ENCODE measurements at places on chromosomes 4 and X.

DNA sequence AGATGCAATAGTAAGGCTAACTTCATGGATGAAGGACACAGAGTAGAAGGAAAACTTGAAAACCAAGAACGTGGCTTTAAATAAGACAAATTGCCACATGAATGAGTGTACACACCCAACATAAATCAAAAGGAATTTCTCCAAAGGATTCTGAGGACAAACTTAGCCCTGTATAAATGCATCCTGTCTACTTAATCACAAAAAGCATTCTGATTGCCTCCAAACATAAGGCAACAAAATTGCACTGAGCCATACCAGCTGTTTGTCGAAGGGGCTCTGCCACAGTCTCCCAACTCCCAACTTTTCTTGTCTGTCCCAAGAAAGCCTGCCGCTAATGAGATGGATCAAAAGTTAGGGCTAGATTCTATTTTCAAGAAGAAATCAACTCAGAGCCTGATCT, 194.3 kb downstream of the SOWAHB start:
- DNase-seq: no peak

DNA sequence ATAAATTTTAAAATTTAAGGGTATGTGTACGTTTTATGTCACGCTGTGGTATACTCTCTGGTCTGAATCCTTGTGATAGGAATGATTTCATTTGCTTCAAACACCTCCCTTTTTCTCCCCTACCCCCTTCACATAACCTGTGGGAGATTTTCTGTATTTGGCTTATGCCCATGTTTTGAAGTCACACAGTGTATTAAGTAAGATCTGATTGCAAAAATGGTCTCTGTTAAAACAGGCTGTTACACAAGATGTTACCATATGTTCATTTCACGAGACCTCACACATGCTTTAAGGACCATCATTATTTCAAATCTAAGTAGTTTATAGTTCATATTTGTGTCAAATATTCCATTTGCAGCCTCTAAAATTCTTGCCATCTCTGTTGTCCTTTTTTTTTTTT, 63.5 kb downstream of the TMEM131L start:
- no peak for DNase-seq

GRCh38 chr4:146282657-146283056, 68.3 kb downstream of the REELD1 start:
- no peak for DNase-seq

DNA sequence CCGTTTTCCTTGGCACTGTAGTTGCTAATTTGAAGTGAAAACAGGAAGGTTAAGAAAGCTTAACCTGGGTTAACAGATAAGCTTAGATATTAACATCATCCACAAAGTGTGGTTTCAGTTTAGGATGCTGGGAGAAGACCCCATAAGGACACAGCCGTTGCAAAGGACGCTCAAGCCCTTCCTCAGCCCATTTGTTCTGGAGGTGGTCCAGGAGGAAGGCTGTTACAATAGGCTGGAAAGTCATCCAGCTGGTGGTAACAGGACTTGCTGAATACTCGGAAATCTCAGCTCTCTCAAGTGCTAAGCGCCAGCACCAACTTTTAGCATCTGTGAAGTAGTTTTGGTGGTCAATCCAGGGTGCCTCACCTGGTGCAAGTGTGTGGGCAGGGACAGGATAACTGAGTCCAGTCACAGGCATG, 14.2 kb downstream of the CHST7 start:
- DNase-seq: no peak

DNA sequence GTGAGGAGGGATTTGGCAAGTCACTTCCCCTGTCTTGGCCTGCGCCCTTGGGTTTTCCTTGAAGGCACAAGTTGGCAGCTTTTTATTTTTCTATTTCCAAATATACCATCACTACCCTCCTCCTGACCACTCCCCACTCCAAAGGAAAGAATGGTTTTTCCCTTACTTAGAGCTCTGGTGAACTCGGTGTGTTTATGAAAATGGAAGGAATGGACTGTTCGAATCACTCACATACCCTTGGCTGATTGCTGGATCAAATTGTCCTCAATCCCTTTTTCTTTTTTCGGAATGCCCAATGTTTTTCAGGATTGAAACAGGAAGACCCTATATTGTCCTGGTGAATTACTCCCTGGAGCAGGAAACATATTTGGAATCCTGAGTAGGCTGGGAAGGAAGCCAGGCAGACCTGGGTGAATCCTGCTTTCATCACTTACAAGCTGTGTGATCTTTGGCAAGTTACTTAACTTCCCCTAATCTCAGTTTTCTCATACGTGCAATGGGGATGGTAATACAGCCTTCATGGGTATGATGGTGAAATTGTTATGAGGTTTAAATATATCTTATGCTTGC, 70.7 kb downstream of the RTL5 start:
- no peak for DNase-seq

DNA sequence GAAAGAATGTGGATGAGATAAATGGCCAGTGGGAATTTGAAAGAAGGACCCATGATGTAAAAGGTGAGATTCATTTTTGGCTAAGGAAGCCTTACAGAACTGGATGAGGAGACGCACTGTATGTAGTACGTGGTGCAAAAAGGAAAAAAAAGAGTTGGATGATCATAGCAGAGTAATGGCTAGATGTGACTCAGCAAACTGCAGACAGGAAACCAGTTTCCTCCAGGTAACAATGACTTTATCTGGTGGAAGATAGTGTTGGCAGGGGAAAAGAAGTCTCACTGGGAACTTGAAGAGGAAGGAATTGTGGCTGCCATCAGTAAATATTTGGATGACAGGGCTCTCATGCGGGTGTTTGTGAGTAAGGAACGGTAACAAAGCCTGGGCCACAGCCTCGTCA, 243.2 kb downstream of the CPE start:
- DNase-seq: no peak

GRCh38 chrX:78024349-78025059, 55.1 kb upstream of the PGAM4 start:
- no peak for DNase-seq

GRCh38 chr4:85784348-85784747, 309.4 kb downstream of the ARHGAP24 start:
- no peak for DNase-seq

DNA sequence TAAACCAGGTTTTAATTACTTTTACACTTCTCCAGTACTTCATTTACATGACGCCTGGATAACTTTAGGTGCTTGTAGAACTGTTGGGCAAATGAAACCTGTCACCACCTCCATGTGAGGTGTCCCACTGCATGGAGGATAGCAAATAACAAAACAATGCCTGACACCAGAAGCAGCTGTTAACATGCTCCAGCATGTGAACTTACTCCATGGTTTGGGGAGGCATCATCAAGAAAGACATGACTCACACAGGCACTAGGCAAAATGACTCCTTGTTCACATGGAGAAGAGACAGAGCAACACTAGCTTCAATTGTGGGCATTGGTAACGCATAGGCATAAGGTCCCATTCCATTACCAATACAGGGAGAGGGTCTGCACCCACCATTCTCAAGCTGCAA, 198.1 kb upstream of the F9 start:
- DNase-seq: no peak

- no peak for DNase-seq
These were observed 19.4 kb downstream of the MTM1 start for GRCh38 chrX:150587585-150588503.

GRCh38 chrX:56759736-56760409, 30.8 kb downstream of the NBDY start:
- no peak for DNase-seq

- no peak for DNase-seq
These were observed 82.4 kb downstream of the AFAP1 start for GRCh38 chr4:7857238-7857701.

GRCh38 chrX:20968996-20969395, 405.2 kb upstream of the CNKSR2 start:
- no peak for DNase-seq

- DNase-seq: no peak
These were observed 236.1 kb upstream of the EDNRA start for GRCh38 chr4:147244786-147245185.

DNA sequence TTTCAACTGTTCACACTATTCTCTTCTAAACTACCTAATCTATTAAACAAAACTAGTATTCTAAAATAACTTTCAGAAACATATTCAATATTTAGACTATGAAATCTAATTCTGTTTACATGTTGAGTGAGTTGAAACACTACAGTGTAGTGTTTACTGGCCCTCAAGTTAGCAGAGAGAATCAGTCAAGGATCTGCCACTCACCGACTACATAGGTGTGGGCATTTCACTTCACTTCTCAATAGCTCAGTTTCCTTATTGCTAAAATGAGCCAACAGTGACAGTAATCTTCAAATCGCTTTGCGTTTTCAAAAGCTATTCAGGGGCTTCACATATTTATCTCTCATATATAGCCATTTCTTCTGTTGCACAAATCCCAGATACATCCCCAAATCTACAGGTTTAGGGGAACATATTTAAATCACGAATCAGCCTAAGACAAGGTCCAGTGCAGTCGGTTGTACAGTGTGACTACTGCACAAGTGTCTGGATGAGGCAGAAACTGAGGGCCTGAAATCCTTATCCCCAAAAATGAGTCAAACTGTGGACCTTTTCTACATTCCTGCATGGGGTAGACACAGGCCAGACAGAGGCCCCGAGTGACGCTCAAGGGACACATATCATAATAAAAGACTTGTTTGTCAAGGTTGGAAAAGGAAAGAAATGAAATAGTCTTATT, 129.8 kb downstream of the PPP3CA start:
- no peak for DNase-seq

DNA sequence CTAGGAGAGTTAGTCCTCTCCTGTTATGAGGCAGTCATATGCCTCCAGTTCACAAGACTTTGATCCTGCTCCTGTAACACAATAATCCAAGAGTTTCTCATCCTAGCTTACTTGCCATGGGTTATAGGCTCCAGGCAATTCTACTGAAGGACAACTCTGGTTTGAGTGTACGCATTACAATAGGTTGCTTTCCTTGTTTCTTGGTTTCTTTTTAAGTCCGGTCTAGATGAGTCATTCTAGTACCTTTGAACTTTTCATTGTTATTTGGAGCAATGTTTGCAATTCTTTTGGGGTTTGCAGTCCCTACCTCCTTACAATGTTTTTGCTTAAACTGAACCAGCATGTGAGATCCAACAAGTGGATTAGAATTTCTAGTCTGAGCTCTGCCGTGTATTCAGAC, 109.1 kb downstream of the ANAPC4 start:
- DNase-seq: no peak

GRCh38 chr4:113436360-113436759, 325.2 kb downstream of the CAMK2D start:
- no peak for DNase-seq

GRCh38 chr4:182142176-182143085, 100.8 kb upstream of the TENM3 start:
- no peak for DNase-seq

- no peak for DNase-seq
These were observed 140.1 kb upstream of the NDP start for GRCh38 chrX:44113337-44113736.

DNA sequence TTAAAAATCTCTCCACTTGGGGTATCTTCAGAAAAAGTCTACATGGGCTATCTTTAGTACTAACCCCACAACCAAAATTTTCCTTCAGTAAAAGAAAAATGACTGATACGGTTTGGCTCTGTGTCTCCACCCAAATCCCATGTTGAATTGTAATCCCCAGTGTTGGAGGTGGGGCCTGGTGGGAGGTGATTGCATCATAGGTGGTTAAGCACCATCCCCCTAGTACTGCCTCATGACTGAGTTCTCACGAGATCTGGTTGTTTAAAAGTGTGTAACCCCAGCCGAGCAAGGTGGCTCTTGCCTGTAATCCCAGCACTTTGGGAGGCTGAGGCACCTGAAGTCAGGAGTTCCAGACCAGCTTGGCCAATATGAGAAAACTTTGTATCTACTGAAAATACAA, 66.8 kb downstream of the USP46 start:
- no peak for DNase-seq
